CD4-positive, alpha-beta T cell treated with Interleukin-6 for 4 hours (primary cell): ENCODE measurements at places on chromosomes 1 and 21.

GRCh38 chr1:226444901-226445300 is 37.0 kb upstream of the PARP1 start:
- peak; percentile 77 for DNase-seq

GRCh38 chr1:231553320-231553719 is 24.9 kb downstream of the TSNAX start:
- DNase-seq = no peak

- DNase-seq = no peak
Measured at GRCh38 chr1:162042361-162042760, 18.7 kb upstream of the OLFML2B start.

GRCh38 chr1:35790670-35791069 is 17.1 kb upstream of the AGO4 start:
- no peak for DNase-seq

GRCh38 chr1:1033009-1033587 is 13.2 kb downstream of the AGRN start:
- peak; percentile 89 for DNase-seq

- no peak for DNase-seq
Measured at GRCh38 chr1:57576756-57577155, 152.9 kb upstream of the DAB1 start.

DNA sequence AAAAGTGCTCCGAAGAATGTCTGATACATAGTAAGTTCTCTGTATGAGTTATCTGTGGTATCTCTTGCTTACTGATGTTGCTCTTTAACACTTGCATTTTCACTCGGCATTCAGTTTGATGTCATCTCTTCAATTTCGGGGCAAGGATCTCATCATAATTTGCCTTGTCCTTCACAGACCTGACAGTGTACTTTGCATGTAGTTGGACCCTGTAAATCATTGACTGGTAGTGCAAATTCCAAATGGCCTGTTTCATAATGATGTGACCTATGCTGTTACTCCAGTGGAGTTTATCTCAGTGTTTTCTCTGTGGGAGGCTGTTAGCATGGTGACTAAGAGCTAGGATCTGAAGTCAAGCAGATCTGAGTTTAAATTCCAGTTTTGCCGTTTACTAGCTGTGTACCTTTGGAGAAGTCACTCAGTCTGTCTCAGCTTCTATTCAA is 34.2 kb upstream of the ABCD3 start:
- no peak for DNase-seq

GRCh38 chr1:93707956-93708355 is 26.3 kb upstream of the BCAR3 start:
- no peak for DNase-seq

DNA sequence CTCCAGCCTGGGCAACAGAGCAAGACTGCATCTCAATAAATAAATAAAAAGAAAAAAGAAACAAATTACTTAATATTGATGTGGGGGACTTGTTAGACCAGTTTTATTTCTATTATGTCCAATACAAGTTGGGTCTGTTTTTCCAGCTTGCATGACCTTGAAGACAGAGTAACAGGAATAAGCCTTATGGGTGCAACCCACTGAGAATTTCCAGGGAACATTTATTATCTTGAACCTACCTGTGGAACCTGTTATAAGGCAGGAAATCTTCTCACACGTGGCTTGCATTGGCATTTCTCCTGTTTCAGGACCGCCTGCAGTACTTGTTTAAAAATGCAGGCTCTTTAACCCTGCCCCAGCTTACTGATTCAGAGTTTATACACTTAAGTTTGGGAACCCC is 64.0 kb downstream of the ZBTB17 start:
- DNase-seq = no peak

- peak; percentile 29 for DNase-seq
Measured at GRCh38 chr1:8671306-8671917, 146.0 kb downstream of the RERE start.

DNA sequence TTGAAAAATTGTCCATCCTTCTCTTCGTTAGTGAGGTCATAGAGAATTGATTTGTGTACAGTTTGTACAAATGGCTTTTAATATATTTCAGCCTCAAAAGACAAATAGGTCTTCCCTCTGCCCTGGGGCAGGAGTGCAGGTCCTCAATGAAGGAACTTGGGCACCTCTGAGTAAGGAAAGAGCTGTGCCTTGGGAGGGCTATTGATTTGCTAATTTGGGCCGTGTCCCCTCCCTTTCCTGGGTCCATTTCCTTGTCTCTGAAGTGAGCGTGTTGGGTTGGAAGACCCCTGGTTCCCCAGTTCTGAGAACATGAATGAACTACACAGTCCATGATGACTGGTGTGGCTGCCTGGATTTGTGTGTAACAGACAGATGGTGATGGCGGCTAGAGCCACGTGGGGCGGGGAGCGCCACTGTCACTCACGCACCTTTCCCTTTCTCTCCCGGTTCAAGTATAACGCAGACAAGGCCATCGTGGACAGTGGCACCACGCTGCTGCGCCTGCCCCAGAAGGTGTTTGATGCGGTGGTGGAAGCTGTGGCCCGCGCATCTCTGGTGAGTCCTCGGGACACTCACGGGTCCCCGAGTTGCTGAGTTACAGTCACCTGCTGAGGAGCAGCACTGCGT is 71.0 kb upstream of the FAM3B start:
- DNase-seq = no peak
